ENCODE measurements at places on chromosomes 13 and 19.

- DNase-seq = no peak
Measured at GRCh38 chr19:45955905-45956608, 17.6 kb downstream of the NOVA2 start.

DNA sequence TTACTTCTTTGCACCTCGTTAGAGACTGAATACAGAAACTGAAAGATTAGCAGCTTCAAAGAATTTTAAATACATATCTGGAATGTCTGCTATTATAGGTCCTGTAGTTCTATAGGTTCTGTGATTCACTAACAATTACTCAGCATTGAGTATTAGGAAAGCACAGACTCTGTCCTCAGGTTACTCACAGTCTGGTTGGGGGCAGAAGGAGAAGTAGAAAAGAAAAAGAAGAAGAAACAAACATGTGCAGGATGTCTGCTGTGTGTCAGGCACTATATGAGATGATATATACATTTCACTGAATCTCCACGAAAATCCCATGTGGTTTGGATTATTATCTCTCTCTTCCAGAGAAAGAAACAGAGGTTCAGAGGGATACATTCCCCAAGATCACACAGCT lies 40.1 kb downstream of the SERTM1 start:
- DNase-seq = no peak

DNA sequence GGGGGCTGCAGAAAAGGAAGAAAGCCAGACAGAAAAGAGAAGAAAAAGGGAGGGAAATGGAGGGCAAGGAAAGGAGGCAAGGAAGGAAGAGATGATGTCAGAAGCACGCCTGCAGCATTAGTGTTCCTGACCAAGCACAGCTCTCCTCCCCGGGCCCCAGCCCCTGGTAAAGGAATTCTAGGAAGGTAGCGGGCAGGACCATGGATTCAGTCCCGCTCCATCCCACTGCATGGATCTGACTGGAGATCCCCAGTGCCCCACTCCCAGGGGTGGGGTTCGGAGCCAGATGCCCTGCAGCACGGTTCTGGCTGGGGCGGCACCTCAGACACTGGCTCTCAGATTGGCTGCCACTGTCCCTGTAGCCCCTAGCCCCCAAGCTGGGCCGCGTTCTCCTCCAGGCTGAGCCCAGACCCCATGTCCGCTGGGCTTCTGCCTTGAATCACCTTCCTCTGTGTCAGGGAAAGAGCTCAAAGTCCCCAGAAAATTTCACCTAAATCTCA lies 59.8 kb downstream of the TSHZ3 start:
- DNase-seq = no peak

GRCh38 chr13:30017880-30018279 lies 167.5 kb upstream of the UBL3 start:
- no peak for DNase-seq

- DNase-seq = no peak
Measured at GRCh38 chr13:97848886-97849285, 104.6 kb upstream of the IPO5 start.

GRCh38 chr19:40596608-40597328 lies 4.4 kb upstream of the LTBP4 start:
- DNase-seq = no peak

- DNase-seq = no peak
Measured at GRCh38 chr19:16640951-16641350, 12.9 kb upstream of the MED26 start.

- DNase-seq = no peak
Measured at GRCh38 chr19:48683349-48683748, 10.5 kb upstream of the NTN5 start.

GRCh38 chr13:98533912-98534311 lies 43.0 kb downstream of the STK24 start:
- no peak for DNase-seq

DNA sequence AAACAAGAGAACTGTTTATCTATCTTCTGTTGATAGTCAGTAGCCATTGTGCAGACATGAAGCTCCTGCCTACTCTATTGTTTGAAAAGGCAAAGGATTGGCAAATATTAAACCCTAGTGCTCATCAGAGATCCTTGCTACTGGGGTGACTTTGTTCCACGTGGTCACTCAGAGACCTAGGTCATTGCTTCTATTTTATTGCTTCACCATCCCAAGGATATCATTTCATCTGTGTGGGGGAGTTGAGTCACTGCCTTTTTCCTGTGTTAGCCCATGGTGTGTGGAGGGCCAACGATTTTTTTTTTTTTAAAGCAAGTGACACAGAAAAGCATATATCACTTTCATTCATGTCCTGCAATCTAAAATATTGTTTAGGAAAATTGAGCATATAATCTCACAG lies 254.1 kb upstream of the RXFP2 start:
- no peak for DNase-seq

DNA sequence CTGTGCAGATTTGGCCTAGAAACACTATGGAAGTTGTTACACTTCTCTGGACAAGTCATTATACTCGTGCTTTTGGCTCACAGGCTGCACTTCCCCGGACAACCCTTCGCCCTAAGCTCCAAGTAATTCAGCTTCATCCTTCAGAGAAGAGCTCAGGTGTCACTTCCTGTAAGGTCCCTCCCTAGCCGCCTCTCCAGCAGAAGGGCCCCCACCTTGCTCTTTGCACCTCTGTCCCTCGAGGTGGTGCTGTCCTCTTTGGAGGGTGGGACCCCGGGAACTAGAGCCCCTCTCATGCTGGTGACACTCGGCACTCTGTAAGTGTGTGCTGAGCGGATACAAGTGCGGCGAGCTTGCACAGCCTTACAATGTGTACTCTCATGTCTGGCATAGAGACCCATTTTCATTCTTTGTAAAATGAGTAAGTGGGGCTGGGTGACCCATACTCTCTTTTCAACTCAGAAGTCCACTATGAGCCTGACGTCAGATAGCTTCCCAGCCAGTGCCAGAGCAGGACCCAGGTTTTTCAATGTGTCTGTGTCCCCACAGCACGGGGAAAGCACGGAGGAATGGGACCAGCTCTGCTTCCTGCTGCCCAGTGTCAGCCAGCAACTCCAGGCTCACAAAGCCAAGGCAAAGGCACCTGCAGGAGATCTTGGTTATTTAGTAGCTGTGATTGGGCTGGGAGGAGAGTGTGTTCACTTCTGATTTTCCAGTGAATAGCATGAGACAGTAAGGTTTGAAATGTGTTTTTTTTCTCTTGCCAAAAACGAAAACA lies 26.9 kb downstream of the CHAMP1 start:
- no peak for DNase-seq

DNA sequence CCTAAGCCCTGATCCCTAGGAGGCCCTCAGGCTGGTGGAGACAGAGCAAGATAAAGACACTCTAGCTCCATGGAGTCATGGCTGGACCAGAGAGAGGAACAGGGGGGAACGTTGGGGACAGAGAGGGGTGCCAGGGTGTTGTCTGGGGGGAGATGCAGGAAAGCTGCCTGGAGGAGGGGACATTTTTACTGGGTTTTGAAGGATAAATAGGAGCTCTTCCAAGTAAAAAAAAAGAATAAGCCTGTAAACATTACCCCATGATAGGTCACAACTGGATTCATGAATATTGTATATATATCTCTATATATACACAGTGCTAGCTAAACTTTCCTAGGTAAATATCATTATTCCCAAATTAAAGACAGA lies 714 bp downstream of the HSH2D start:
- no peak for DNase-seq

- DNase-seq = no peak
Measured at GRCh38 chr13:106701771-106702341, 133.9 kb upstream of the ARGLU1 start.

GRCh38 chr19:13016628-13017305 lies 21.5 kb downstream of the NFIX start:
- no peak for DNase-seq

DNA sequence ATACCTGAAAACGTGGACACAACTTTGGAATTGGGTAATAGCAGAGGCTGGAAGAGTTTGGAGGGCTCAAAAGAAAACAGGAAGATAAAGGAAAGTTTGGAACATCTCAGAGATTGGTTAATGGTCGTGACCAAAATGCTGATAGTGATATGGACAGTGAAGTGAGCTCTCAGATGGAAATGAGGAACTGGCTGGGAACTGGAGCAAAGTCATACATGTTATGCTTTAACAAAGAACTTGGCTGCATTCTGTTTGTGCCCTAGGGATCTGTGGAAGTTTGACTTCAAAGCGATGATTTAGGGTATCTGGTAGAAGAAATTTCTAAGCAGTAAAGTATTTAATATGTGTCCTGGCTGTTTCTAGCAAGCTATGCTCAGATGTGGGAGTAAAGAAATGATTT lies 136.2 kb downstream of the DNAJC3 start:
- no peak for DNase-seq

GRCh38 chr19:18386543-18387271 lies 749 bp downstream of the GDF15 start:
- no peak for DNase-seq

- DNase-seq = no peak
Measured at GRCh38 chr13:20015763-20016162, 57.2 kb downstream of the ZMYM2 start.

- peak; percentile 77 for DNase-seq
Measured at GRCh38 chr19:35959040-35959967, 23.1 kb downstream of the LRFN3 start.

Data from stimulated activated CD4-positive, alpha-beta T cell treated with anti-CD3 and anti-CD28 coated beads, Interleukin-15, amount 100 ng/mL, for 1 hour (primary cell).